ENCODE measurements at places on chromosomes 12 and 14.

DNA sequence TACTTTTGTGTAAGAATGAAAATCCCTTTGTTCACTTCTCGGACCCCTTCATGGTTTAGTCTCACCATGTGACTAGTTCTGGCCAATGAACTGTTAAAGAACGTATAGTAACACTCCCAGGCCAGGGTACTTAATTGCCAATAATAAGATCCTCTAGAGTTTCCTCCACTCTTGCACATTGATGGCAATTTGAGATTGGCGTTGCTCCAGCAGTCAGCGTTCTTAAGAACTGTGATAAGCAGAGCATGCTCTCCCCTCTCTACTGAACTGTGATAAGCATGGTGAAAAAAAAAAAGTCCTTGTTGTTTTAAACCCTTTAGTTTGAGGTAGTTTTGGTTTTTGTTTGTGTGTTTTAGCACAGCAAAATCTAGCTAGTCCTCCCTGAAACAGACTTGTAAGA, 854.5 kb downstream of the SLC6A15 start:
- DNase-seq, result no peak

DNA sequence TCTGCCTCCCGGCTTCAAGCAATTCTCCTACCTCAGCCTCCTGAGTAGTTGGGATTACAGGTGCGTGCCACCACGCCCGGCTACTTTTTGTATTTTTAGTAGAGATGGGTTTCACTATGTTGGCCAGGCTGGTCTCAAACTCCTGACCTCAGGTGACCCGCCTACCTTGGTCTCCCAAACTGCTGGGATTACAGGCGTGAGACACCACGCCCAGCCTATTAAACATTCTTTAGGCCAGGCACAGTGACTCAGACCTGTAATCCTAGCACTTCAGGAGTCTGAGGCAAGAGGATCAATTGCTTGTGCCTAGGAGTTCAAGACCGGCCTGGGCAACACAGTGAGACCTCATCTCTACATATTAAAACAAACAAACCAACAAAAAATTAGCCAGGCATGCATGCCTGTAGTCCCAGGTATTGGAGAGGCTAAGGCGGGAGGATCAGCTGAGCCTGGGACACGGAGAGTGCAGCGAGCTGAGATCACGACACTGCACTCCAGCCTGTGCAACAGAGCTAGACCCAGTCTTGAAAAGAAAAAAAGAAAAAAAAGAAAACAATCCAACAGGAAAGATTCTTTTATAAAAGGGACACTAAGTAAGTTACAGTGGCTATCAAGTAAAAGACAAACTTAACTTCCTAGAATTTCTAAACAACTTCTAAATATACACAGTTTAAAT, 70.2 kb downstream of the HECTD1 start:
- no peak for DNase-seq

- no peak for DNase-seq
Measured at GRCh38 chr12:125079648-125080645, 14.7 kb downstream of the AACS start.

DNA sequence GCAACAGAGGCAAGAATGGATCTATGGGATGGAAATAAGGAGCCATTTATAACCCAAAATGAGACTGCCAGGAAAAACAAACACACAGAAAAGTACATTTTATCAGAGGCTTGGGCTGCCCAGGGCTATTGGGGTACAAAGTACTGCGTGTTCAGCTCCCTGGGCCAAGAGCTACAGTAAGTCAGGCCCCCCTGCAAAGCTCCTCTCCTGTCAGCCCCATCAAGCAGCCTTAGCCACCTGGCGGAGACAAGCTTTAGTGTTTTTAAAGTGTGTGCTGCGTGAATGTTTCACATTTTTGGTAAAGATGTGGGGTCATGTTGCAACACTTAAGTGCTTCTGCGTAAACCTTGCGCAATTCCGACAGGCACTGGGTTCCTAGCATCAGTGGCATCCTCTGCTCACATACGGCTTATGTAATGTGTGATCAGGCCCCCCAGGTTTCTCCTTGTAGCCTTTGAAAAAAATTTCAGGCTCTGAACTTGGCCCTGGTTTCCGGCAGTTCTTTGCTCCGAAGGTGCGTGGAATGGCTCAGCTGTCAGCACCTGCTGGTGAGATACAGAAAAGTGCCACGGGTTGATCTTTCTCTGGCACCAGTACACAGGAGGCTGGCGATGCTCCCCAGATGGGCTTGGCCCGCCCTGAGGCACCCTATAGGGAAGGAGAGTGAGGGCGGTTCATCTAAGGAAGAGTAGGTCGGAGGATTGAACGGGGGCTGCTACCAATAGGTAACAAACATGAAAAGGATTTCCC, 198.7 kb upstream of the EEA1 start:
- no peak for DNase-seq

GRCh38 chr12:115864396-115864795, 413.1 kb downstream of the MED13L start:
- DNase-seq, result no peak

DNA sequence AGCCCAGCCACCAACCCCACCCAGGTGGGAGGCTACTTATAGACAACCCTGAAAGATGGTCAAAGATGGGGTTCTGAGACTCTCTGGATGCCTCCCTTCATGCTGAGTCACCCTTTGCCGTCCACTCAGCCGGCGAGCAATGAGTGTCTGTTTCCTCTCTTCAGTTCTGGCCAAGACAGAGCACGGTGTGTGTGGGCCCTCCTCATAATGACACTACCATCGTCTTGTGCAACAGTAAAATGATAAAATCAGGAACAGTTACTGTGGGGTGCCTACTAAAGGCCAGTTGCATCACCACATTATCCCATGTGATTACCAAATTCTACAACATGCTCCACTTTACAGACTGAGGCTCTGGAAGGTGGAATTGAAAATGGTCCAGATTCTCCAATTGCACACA, 7.0 kb upstream of the BDKRB1 start:
- DNase-seq, result no peak

DNA sequence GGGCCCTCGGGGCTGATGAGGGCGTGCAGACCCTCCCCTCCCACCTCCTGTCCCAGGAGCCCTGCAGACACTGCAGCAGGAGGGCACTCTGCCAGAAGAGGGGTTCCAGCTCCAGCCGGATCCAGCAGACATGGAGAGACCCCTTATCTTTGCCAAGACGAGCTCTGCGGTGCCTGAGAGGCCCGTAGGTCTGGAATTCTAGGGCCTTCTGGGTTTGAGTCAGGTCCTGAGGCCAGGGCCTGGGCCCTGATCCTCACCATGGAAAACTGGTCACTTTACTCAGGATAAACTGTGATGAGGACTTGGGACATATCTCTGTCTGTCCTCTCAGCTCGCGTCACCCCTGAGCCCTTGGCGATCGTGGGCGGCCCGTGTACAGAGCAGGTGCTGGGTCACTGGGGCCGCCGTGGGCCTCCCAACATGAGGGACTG, 13.8 kb downstream of the MEG3 start:
- no peak for DNase-seq

DNA sequence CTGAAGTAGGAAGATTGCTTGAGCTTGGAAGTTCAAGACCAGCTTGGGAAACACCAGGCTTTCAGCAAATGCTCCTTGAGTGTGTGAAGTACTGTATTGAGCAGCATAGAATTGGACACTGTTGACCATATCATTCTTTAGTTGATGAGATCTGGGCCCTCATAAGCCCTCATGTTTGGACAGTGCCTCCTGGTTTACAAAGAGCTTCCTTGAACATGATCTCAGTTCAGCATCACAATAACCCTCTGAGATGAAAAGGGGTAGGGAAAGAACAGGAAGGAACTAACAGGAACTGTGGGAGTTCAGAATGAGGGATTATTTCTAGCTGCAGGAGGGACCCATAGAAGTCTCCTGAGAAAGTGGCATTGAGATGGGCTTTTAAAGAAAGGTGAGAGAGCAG, 153.2 kb downstream of the C12orf75 start:
- DNase-seq, result no peak
